ENCODE measurements at places on chromosomes 7 and 10.

DNA sequence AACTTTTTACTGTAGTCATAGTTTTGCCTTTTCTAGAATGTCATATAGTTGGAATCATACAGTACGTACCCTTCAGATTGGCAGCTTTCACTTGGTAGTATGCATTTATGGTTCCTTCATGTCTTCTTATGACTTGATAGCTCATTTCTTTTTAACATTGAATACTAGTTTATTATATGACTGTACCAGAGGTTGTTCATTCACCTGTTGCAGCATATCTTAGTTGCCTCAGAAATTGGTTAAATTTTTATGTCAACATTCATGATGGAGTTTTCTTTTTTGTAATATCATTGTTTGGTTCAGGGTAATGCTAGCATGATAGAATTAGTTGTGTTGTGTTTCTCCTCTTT lies 94.8 kb upstream of the CDK13 start:
- DNase-seq = no peak

- DNase-seq = no peak
Measured at GRCh38 chr10:50421026-50421719, 169.9 kb upstream of the ASAH2 start.

GRCh38 chr7:41222746-41223145 lies 480.1 kb downstream of the INHBA start:
- DNase-seq = no peak

DNA sequence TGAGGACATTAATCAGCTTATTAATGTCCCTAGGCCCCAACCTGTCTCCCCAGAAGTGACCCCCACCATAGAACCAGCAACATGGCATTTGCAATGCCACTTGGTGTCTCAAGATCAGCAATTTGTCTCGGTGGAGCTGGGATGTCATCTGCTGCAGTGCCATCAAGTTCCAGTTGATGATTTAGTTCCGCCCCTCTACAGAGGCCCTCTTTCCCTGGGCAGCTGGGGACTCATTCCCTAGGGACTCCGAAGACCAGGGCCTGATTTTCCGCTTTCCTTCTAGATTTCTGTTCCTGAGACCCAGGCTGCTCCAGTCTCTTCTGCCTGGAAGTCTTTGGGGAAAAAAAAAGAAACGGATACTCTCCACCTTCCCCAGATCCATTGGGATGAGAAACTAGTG lies 122.5 kb upstream of the NANOS1 start:
- DNase-seq = no peak

DNA sequence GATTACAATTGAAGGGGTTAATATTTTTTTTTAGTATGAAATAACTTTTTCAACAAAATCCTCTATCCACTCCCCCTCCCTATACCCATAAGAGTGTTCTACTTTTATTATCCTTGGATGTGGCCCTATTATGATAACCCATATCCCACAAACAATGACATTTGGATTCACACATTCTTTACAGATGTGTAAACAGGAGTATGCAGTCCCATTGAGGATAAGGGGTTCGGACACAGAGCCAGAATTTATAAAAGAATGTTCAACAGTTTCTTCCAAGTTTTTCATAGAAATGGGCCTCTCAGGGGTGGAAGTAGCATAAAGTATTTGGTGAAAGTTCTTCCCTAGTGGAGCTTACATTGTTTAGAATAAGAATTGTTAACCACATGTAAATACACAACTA lies 16.1 kb upstream of the PCLO start:
- DNase-seq = no peak

DNA sequence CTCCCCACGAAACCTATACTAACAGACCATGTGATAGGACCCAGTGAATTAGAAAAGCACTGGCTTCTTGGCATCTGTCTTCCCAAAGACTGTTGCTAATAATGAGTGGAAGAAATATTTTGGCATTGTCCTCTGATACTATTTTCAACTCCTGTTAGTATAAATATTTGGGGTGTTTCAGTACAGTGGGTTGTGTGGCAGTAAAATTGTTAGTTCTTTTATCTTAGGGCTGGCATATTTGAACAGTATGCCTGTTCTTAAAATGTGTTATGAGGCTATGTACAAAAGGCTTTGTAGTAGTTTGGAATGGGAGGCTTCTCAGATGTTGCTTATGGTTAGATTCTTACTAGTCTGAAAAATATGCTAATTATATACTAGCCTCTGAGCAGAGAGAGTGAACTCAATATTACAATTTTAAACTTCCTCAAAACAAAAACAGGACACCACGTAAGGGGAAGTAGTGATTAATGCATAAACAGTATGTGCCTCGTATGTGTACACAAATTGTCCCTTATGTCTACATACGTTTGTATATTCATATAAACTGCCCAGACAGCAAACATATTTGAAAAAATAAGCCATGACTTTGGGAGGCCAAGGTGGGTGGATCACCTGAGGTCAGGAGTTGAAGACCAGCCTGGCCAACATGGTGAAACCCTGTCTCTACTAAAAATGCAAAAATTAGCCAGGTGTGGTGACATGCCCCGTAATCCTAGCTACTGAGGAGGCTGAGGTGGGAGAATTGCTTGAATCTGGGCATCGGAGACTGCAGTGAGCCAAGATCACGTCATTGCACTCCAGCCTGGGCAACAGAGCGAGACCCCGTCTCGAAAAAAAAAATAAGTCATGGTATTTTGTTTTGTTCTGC lies 115.4 kb downstream of the ARID5B start:
- no peak for DNase-seq

DNA sequence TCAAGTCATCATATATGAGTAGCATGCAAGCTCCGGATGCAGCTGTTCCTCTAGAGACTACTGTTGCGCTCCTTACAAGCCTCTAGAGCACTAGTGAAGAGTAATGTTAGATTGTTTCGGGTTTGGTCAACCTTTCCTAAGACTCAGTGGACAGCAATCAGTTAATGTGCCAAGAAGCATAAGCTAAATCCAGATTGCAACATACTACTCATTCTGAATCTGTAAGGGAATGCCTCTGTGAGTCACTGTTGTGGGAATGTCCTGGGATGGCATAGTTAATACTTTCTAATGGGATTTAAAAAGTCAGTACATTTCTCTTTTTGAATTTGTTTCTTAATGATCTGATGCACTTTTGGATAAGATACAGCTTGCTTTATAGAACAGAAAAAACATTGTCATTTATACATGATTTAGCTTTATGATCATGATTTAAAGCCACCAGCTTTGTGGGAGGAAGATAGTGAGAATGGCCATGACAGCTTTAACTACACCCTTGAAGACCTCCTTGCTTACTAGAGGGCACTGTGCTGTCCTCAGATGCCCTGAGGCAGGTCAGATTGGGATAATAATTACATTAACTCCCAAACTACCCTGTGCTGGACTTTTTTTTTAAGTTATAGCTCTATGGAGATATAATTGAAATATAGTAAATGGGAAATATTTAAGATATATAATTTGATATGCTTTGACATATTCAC lies 138.4 kb downstream of the SDK1 start:
- DNase-seq = no peak

GRCh38 chr10:44419790-44420549 lies 35.1 kb upstream of the CXCL12 start:
- no peak for DNase-seq

DNA sequence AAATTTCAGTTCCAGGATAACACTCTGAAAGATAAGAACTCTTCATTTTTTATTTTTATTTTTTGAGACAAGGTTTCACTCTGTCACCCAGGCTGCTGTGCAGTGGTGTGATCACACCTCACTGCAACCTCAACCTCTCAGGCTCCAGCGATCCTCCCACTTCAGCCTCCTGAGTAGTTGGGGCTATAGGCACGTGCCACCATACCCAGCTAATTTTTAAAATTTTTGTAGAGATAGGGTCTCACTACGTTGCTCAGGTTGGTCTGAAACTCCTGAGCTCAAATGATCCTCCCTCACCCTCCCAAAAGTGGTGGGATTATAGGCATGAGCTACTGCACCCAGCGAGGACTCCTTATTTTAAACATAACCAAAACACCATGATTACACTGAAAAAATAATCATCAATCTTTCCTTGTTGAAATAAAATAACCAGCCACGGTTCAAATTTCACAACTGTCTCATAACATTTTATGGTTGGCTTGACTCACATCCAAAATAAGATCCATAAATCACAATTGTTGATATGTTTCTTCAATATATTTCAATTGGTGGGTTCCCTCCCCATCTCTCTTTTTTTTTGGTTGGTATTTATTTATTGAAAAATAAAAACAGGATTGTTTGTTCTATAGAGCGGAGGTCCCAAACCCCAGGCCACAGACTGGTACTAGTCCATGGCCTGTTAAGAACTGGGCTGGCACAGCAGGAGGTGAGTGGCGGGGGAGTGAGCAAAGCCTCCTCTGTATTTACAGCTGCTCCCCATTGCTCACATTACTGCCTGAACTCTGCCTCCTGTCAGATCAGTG lies 60.1 kb upstream of the FAM171A1 start:
- DNase-seq = no peak

- DNase-seq = no peak
Measured at GRCh38 chr10:99854860-99855259, 72.4 kb downstream of the ABCC2 start.

GRCh38 chr10:65846949-65847348 lies 1078.9 kb upstream of the LRRTM3 start:
- no peak for DNase-seq

GRCh38 chr7:147196481-147196880 lies 1079.9 kb downstream of the CNTNAP2 start:
- no peak for DNase-seq

GRCh38 chr7:136883046-136883445 lies 14.6 kb downstream of the CHRM2 start:
- DNase-seq = no peak

DNA sequence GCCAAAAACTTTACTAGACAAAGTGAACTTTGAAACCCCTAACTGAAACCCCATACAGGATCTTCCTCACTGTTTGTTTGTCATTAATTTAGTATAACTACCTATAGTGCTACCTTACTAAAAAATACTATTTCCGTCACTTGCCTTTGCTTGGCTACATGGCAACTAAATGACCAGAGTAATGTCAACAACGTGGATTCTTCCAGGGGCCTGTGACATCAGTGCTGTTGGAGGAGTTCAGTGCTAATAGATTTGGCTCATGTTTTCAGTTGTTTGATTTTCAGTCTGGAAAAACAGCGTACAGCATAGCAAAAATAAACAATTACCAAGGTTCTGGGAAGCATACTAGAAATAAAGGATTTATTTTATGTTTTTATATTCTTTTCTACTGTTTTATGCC lies 3.0 kb upstream of the ASB15 start:
- DNase-seq = no peak

- no peak for DNase-seq
Measured at GRCh38 chr7:83870515-83870914, 221.6 kb upstream of the SEMA3E start.

GRCh38 chr10:48671914-48672595 lies 12.6 kb upstream of the WDFY4 start:
- no peak for DNase-seq

DNA sequence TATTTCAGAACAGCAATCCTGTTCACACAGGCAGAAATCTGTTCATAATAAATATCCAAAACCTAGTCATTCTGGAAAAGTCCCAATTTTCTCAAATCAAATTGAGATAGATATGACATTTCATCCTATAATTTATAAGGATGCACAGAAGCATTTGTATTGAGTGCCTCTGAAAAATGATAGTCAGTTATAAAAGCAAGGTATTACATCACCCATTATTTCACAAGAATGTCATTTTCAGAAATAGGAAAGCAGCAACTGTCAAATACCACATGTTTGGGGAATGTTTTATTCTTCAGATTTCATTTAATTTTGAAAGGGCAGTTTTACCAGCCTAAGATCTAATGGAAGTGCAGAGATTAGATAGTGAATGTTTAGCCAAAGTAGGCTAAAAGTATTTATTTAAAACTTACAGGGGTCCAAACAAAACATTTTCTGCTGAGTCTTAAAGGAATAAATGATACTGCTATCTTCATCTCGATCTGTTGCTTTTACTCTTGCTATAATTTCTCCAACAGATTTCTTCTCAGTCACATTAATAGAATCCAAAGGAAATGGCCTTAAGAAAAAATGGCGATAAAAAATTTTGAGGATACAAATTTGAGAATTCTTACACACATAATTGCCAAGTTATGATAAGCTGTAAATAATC lies 185.8 kb downstream of the HGF start:
- DNase-seq = no peak

DNA sequence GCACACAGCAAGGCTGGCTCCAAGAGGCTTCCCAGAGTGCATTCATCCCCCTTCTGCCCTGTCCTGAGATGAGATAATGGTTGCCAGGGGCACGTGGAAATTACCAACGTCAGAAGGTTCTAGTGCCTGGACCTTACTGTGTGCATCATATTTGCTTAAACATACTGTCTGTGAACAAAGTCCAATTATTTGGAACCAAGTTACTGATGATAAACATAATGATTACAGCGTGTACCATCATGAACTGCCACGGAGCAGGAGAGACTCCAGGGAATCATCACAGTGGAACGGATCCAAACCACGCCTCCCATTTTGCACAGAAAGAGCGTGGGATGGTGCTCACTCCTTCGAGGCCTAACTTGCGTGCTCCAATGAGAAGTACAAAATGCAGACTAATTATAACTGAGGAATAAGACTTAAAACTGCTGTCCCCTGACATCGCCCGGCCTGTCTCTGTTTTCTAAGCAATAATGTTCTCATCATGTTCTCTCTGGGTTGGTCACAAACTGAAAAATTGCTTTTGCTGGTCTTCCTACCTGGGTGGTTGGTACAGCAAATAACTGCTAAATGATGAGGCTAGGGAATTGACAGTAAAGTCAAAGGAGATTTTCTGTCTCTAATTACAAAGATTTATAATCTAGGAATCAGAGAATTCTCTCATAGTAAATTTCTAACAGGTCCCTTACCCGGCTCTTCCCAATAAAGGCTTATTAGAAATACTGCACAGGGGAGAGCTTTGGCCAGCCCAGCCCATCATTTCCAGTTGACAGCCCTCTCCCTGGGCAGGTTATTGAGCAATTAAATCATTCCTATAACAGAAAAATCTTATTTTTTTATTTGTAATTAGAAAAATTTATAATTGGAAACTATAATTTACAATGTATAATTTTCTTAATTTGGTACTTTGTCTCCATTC lies 182.2 kb downstream of the CAMK1D start:
- no peak for DNase-seq

- no peak for DNase-seq
Measured at GRCh38 chr10:28906934-28907333, 229.6 kb downstream of the BAMBI start.

GRCh38 chr10:120997756-120998155 lies 146.6 kb downstream of the WDR11 start:
- no peak for DNase-seq

- DNase-seq = no peak
Measured at GRCh38 chr10:114538181-114538906, 119.7 kb downstream of the ABLIM1 start.

- no peak for DNase-seq
Measured at GRCh38 chr7:150992833-150993302, 2.1 kb downstream of the NOS3 start.

GRCh38 chr7:17339139-17339538 lies 40.7 kb downstream of the AHR start:
- no peak for DNase-seq

DNA sequence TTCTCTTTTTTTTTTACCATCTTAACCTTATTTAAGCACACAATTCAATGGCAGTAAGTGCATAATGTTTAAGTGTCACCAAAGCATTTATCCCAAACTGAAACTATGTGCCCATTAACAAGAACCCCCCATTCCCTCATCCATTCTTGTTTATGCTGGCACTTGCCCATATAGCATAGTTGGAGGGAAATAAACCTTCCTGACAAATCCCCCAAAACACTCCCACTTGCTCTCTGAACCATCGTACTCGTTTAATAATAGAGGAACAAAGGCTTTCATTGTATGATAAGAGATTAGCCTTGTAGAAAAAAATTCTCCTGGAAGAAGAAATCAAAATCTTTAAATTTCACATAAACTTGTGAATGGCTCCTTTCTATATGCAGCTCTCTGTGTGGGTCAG lies 26.4 kb upstream of the KCNMA1 start:
- no peak for DNase-seq

GRCh38 chr10:4195213-4195612 lies 410.2 kb upstream of the KLF6 start:
- no peak for DNase-seq
